Nucleus accumbens (tissue), 56 donors: ENCODE measurements at places on chromosomes 3 and 15.

DNA sequence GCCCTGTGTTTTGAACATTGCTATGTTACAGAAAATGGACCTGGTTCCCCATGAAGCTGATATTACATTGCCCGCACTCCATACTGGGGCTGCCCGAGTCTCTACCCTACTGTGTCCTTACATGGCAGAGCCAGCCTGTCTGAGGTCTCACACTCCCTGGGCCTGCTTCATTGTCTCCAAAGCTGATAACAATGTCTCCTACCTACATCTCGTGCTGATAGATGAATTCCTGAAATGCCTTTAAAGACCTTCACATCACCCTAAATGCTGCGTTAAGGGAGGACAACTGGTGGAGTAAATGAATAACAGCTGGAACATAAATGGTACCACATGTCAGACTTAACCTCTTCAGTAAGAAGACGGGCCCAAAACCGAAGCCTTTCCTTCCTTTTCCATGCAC, 62.9 kb upstream of the PTX3 start:
- no peak for DNase-seq

- no peak for DNase-seq
These were observed 29.4 kb upstream of the ATP8B4 start for GRCh38 chr15:50148362-50148963.

DNA sequence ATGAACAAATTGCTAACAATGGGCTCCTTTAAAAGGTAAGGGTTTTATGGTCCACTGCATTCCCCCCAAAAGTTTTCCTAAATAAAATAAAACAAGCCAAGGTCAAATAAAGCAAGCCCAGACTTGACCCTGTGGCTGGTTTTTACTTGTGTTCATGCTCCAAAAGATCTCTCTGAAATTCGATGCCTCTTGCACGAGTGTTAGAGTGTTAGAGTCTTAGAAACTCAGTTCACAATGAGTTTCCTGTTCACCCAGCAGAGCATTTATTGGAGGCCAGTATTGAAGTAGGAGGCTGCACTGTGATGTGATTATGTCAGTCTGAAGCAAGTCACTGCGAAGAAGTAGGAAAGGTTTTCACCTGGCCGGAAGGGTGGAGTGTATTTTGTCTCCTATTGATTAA, 59.9 kb upstream of the LRTM1 start:
- DNase-seq: no peak

- no peak for DNase-seq
These were observed 336.9 kb downstream of the SLC9A9 start for GRCh38 chr3:143511174-143511879.

GRCh38 chr15:78063970-78064385, 13.5 kb downstream of the TBC1D2B start:
- DNase-seq: no peak

DNA sequence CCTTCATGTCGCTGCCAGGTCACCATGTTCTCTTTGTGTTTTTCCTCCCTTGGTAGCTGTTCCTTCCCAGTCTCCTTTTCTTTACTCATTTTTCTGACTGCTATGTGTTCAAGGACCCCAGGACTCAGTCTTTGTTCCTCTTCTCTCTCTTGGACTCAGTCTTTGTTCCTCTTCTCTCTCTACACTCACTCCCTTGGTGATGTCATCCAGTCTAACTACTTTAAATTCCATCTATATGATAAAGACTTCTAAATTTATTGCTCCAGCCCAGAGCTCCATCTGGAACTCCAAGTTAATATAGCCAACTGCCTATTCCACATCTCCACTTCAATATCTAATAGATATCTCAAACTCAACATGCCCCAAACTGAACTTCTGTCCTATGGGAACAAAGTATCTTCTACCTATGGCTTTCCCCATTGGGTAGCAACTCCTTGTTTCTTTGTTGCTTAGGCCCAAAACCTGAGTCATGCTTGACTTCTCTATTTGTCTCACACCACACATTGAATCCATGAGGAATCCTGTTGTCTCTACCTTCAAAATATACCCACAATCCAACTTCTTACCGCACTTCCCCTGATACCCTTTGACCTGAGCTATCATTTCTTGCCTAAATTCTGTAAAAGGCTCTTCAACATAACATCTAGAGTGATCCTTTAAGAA, 4.9 kb upstream of the DYNC1LI1 start:
- DNase-seq: no peak

DNA sequence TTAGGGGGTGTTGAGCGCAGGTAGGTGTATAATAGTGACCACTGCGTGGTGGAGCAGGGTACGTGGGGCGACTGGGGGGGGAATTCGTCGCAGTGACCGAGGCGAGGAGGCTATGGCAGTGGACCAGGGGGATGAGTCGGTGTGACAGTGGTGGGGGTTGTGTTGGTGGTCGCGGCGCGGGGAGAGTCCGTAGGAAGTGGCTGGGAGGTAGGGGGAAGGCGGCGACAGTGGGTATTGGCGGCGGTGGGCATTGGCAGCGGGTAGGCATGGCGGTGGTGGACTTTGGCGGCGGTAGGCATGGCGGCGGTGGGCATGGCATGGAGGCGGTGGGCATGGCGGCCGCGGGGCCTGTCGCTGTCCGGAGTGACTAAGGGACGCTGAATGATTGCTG, 739 bp downstream of the SNRPN start:
- no peak for DNase-seq

- peak; percentile 72 for DNase-seq
These were observed 99.9 kb downstream of the TLE3 start for GRCh38 chr15:69997813-69998212.

GRCh38 chr15:82972990-82973389, 13.0 kb upstream of the RAMAC start:
- DNase-seq: no peak

DNA sequence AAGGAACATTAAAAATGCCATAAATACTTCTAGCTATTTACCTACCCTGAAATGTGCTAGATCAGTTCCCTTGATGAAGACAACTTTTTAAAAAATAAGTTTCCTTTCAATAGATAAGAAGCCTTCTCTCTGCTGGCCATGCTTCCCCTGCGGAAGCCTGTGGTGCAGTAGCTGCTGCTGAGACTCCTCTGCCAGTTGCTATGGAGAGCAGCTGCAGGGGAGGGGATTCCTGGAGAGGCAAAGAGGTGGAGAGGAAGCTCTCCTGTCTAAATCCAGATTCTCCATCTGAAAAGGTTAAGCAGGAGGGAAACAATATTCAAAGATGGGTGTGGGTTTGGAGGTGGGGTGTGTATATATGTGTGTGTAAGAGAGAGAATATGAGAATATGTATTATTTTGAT, 69.8 kb upstream of the BFSP2 start:
- no peak for DNase-seq

DNA sequence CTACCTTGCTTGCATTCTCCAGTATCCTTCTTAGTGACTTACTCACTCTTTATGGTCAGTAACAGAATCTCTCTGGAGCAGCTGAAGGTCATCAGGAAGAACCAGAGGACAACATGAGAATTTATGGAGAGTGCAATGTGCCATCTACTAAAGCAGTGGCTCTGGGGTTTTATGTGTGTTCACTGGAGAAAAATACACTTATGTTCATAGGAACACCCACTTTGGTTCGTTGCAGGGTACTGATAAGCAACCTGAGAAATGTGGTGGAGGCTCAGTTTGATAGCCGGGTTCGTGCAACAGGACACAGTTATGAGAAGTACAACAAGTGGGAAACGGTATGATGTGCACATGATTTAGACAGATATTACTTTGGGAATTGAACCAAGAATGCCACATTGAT, 12.8 kb downstream of the CPB1 start:
- no peak for DNase-seq

DNA sequence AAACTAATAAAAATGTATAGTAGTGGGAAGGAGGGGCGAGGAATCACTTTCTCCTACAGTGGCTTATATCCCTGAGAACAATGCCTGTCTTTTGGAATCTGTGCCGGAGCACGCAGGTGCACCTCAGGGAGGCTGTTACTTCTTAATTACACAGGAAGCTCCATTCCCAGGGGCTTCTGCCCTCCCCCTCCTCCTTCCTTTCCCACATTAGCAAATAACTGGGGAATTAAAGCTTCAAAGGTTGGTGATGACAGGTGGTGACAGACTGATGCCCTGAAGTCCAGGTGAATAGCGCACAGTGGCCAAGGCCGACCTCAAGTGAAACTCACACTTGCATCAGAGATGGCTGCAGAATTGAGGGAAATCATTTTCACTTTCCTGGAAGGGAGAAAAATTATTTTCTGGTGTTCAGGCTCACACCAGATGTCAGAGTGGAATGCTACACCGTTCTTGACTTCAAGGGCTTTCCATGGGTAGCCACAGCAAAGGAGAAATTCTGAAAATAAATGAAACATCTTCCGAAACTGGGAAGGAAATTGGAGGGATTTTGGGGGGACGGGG, 3.7 kb downstream of the GRAMD2A start:
- no peak for DNase-seq

GRCh38 chr15:94882071-94882712, 650.8 kb downstream of the MCTP2 start:
- DNase-seq: no peak
